ENCODE measurements at places on chromosomes 2 and 18.

GRCh38 chr2:32135409-32135808 is 30.3 kb upstream of the SLC30A6 start:
- DNase-seq, result no peak

DNA sequence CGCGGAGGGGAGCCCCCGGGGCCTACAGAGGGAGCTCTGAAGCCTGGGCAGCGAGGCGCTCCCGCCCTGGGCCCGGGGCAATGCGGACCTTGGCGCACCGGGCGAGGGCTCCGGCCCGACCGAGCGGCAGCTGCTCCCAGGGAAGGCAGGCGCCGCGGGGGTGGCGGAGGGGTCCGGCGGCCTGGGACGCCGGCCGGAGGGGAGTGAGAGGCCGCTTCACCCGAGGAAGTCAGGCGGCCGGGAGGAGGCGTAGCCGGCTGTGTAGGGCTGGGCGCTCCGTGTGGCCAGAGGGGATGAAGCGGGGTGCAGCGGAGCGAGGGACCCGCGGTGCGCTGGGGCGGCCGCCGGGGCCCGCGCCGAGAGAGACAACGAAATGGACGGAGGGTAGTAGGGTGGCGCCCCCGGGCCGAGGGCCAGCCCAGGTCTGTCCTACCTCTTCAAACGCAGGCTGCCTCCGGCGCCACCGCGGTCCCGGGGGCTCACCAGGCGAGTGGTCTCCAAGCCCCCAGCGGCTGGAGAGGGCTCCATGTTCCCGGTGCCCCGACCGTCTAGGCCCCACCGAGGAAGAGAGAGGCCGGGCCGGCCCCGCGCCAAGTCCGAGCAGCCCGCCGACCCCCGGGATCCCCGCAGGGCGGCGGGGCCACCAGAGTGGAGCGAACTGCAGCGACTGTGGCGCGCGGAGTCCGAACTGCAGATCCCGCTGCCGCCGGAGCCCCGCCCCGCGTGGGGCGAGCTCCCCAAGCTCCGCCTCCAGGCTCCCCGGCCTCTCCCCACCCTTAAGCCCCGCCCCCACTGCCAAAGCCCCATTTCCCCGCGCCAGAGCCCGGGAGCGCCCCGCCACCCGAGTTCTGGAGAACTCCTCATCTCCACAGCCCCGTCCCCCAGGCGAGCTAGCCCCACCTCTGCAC is at the start of gene SLC30A3:
TSS of gene SLC30A3 (minus strand) at position 669 of the 908 bp plus-strand sequence. CDS start at position 528, 141 bp downstream.
- no peak for DNase-seq

DNA sequence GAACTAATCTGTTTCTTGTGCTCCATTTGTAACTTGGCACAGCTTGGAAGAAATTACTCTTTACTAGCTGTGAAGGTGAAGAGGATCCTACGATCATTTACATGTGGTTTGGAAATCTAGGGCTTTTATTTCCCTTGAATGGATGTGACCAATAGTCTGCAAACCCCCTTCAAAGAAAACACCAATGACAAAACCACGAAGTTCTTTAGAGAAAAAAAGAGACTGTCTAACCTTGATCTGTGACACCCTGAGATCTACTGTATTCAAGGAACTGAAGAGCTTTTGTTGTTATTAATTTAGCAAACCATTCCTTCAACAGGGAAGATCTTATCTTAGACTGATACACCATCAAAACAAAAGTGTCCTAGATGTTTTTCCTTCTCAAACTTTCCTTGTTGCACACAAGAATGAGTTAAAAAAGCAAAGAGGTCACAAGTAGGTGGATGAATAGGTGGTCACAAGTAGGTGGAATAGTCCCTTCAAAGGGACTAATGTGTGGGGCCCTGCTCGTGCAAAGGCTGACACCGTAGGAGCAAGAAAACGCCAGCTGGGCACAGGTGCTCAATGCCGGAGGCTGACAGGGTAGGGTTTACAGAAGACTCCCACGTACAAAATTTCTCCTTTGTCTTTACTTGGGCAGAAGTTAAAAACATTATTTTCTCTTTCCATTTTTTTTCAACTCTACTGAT is 95.6 kb upstream of the ITGB6 start:
- no peak for DNase-seq

DNA sequence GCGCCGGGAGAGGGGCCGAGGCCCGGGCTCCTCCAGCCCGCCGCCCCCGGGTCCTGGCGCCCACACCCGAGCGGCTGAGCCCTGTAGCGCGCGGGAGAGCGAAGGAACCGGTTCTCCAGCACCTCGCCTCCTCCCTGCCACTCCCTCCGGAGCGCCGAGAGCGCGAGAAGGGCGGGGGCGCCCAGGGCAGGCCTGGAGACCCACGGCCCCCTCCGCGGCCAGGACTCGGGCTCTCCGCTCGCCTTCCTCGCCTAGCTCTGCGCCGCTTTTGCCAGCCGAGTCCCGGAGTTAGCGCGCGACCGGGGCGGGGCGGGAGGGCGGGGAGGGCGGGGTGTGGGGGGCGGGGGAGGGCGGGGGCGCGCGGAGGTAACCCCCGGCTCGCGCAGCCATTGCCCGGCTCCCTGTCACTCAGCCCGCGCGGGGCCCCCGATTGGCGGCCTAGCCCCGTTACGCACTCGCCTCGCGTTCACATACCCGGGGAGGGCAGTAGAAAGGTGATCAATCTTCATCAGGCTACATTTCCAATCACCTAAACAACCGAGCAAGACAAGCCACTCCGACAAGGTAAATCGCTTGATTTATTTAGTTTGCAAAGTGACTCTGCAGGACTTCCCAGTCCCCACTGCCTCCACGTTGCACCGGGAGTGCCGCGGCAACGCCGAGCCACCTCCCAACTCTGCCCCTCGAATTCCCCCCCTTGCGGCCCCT is at the start of gene OTX1:
TSS of gene OTX1 (plus strand) at position 497 of the 708 bp plus-strand sequence. CDS start 2,161 bp downstream, outside the sequence.
- no peak for DNase-seq

DNA sequence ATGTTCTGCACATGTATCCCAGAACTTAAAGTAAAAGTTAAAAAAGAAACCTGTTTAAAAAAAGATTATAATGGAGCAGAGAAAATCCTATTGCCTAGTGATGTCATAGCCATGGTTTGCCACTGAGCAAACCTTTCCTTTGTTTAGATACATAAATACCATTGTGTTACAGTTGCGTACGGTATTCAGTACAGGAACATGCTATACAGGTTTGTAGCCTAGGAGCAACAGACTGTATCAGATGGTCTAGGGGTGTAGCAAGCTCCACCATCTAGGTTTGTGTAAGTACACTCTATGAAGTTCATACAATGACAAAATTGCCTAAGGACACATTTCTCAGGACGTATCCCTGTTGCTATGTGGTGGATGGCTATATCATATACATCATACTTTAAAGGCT is 13.0 kb downstream of the ICA1L start:
- DNase-seq, result no peak

GRCh38 chr2:133705287-133705686 is 137.0 kb upstream of the NCKAP5 start:
- no peak for DNase-seq

GRCh38 chr2:228016402-228016801 is 145.0 kb downstream of the DAW1 start:
- DNase-seq, result no peak

DNA sequence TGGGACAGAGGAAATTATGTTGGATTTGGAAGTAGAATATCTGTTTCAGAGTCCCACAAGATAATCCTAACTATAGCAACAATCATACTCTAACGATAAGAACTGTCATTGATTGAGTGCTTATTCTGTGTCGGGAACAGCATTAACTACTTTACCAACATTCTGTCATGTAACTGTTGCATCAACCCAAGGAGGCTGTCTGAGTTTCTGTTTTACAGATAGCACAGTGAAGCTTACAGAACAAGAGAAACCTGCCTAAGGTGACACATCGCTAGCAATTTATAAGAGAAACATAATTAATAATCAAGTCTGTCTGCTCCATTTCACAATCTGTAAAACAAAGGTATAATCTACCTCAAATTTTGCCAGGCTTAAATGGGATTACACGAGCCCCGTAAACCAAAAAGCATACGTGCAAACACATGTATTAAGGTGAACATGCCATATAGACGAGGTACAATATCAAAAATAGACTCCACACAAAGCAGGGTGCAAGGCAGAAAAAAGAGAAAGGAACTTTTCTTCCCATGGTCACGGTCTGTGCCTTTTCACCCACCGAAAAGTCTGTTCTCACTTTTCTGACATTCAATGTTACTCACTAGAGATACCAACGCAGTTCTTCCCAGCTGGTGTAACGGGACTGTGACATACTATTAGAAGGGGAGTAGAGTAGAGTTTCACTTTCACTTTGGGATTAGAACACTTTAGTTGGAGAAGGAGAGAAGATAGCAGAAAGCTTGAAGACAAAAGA is 37.2 kb upstream of the SLC8A1 start:
- no peak for DNase-seq

GRCh38 chr2:52429171-52429570 is 1338.4 kb upstream of the CHAC2 start:
- no peak for DNase-seq

GRCh38 chr18:25817546-25818237 is 272.7 kb downstream of the SS18 start:
- no peak for DNase-seq

DNA sequence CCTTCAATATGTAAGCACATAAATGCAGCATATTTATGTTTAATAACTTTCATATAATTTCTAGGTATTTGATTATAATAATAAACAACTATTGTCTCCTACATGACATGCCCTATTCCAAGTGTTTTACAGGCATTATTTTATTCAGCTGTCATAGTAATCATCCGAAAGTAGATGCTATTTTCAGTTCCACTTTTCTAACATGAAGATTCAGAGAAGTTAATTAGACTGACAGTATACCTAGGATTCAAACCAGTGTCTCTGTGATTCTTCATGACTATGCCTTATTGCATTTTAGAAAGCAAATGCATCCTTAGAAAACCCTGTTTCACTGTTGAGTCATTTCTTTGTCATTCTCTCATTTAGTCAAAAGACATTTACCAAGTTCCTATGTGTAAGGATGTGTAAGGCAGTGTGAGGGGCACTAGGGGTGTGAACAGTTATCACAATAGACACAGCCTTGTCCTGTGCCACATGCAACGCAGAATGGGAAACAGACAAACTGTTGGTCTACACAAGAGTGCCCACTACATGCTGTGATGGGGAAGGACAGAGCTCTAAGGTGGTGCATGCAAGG is 79.8 kb downstream of the DTNA start:
- no peak for DNase-seq

DNA sequence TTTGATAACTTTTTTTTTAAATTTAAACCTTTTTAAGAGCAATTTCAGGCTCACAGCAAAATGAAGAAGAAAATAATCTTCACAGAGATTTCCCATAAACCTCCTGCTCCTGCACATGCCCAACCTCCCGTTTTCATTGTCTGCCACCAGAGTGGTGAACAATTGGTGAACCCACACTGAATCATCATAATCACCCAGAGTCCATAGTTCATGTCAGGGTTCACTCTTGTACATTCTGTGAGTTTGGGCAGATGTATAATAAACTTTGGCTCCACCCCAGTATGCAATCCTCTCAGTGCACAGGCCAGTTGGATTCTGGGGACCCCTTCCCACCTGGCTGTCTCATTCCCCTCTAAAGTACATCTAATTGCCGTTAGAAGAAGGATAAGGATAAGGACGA is 24.4 kb downstream of the C18orf54 start:
- DNase-seq, result no peak

- no peak for DNase-seq
Observed at GRCh38 chr2:15728245-15728938, 136.7 kb downstream of the DDX1 start.

GRCh38 chr18:50284255-50284885 is 3.0 kb upstream of the MBD1 start:
- no peak for DNase-seq

- no peak for DNase-seq
Observed at GRCh38 chr2:176664478-176664877, 395.2 kb downstream of the MTX2 start.

GRCh38 chr18:13657974-13658373 is 68.4 kb downstream of the FAM210A start:
- no peak for DNase-seq

GRCh38 chr2:234678711-234679110 is 181.8 kb upstream of the ARL4C start:
- DNase-seq, result no peak

GRCh38 chr2:236740506-236740905 is 170.9 kb downstream of the ACKR3 start:
- DNase-seq, result no peak
